ENCODE measurements at places on chromosomes 5 and 9.

DNA sequence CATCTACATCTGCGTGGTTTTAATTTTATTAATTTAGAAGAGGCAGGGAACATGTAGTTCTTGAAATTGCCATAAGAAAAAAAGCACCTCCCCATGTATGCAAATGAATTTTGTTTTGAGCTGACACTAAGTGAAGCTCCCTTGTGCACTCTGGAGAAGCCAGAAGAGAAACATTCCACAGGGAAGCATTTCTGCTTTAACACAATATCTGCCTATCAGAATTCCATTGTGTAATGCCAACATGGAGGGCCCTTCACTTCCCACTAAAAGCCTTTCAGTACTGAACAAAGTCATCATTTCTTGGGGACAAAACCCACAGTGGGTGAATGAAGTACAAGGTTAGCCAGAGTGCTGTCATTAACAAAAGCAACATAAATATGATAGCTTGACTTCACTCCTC, 59.7 kb downstream of the PRELID2 start:
- H3K36me3 ChIP-seq, result no peaks in the 10 kb centered on the region
- H3K4me1 ChIP-seq, result no peaks in the 10 kb centered on the region

GRCh38 chr5:165616490-165617405, 2111.3 kb downstream of the MAT2B start:
- H3K27me3 ChIP-seq, result no peaks in the 10 kb centered on the region
- H3K27ac ChIP-seq, result no peak overlapping the region
- H3K36me3 ChIP-seq, result no peaks in the 10 kb centered on the region
- no peak for DNase-seq

- no peak overlapping the region for H3K27ac ChIP-seq
- no peak overlapping the region for H3K4me3 ChIP-seq
- DNase-seq, result no peak
- no peaks in the 10 kb centered on the region for H3K36me3 ChIP-seq
Measured at GRCh38 chr9:2267181-2267745, 252.1 kb downstream of the SMARCA2 start.

GRCh38 chr9:34408173-34408572, 31.5 kb upstream of the MYORG start:
- no peak overlapping the region for H3K27ac ChIP-seq
- H3K36me3 ChIP-seq, result no peaks in the 10 kb centered on the region
- no peaks in the 10 kb centered on the region for H3K27me3 ChIP-seq
- H3K4me1 ChIP-seq, result no peaks in the 10 kb centered on the region

GRCh38 chr9:91856419-91856818, 93.6 kb downstream of the ROR2 start:
- H3K27me3 ChIP-seq, result no peaks in the 10 kb centered on the region
- DNase-seq, result no peak
- no peaks in the 10 kb centered on the region for H3K36me3 ChIP-seq
- no peak overlapping the region for H3K4me3 ChIP-seq
- no peaks in the 10 kb centered on the region for H3K4me1 ChIP-seq

DNA sequence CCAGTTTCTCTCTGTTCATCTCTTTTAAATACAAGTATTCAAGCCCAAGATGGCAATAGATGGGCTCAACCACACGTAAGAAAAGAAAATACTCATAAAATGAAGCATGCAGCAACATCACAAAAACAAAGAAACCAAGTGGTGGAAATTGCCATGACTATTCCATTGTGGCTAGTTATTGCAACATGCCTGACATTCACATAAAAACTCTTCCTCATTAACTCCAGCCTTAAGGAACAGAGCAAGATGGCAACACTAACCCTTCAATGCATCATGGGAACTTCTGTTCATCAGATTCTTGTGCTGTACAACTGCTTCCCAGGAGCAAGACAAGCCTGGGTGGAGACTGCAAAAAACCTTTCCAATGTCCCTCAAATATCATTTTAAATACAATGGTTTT, 1.4 kb upstream of the GLIS3 start:
- no peak overlapping the region for H3K4me3 ChIP-seq
- DNase-seq, result no peak
- peaks cover 41% of the 10 kb centered on the region for H3K27me3 ChIP-seq
- no peak overlapping the region for H3K27ac ChIP-seq

GRCh38 chr5:138996120-138996519, 121.0 kb upstream of the LRRTM2 start:
- no peak overlapping the region for H3K27ac ChIP-seq
- DNase-seq, result no peak
- no peaks in the 10 kb centered on the region for H3K27me3 ChIP-seq

DNA sequence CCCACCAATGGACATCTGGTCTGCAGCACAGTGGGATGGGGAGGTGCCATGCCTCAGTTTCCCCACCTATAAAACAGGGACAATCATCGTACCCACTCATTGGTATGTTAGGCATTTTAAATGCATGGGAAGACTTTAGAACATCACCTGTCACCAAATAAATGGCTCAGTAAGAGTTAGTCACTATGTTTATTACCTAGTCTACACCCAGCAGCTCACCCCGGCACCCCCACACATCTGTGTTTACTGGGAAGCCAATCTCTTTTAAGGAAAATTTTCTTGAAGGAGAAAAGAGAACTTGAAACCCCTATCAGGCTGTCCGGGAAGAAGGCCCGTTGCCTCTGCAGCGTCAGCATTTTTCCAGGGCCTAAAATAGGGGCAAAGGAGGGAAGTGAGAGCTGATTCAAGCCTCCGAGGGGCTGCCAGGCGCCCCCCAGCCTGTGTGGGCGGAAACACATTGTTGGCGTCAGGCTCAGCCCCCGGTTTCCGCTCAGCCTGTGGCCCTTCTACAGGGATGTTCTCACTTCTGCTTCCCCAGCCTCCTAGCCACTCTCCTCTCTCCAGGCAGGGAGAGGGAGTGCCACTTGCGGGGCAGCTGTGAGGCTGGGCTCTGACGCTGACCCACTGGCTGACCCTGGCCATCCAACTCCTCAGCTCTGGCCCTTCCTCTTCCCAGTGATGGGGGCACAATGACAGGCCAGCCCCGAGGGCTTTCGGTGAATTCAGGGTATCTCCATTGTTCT, 4.6 kb downstream of the CSF1R start:
- H3K36me3 ChIP-seq, result no peaks in the 10 kb centered on the region
- no peak overlapping the region for H3K4me3 ChIP-seq
- peaks cover 3% of the 10 kb centered on the region for H3K4me1 ChIP-seq
- DNase-seq, result no peak

DNA sequence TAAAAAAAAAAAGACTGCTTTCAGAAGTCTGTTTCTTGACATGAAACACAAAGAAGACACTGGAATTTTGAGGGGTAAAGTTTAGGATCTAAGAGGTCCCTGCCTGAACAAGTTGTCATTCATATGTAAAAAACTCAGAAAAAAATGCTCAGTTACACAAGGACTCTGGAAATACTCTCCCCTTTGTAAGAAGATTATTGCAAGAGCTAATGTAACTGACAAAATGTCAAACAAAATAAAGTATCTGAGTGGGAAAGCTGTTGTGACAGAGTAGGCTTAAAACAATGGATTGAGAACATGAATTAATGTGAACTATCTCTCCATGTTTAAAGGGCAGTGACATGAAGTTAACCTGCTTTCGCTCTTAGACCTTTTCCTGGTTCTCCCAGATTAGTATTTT, 416.7 kb upstream of the TYRP1 start:
- H3K27me3 ChIP-seq, result no peaks in the 10 kb centered on the region
- no peak overlapping the region for H3K4me3 ChIP-seq
- no peak overlapping the region for H3K27ac ChIP-seq
- DNase-seq, result no peak
- no peaks in the 10 kb centered on the region for H3K36me3 ChIP-seq
- no peaks in the 10 kb centered on the region for H3K4me1 ChIP-seq

DNA sequence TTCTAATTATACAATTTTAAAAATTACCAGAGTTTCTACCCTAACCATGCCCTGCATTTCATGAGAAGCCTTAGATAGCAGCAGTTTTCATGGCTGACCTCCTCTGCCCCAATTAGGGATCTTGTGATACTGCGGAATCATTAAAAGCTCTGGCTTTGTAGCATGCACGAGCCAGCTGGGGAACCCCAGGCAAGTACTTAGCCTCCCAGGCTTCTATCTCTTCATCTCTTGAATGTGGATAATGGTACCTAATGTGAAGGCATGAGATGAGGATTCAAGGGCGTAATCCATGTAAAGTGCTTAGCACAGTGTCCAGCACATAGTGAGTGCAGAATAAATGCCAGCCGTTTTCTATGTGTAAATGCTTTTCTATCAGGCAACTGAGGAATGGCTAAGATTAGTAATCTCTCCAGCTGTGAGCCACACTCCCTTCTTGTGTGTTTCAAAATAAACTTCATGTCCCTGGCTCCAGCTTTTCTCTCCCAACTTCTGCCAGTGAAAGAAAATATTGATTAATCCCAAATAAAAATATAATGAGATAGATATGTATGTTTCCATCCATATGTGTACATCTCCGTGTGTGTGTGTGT, 88.4 kb downstream of the APBA1 start:
- H3K4me1 ChIP-seq, result peaks cover 12% of the 10 kb centered on the region
- H3K27me3 ChIP-seq, result no peaks in the 10 kb centered on the region
- H3K4me3 ChIP-seq, result no peak overlapping the region
- no peak for DNase-seq

- no peak overlapping the region for H3K4me3 ChIP-seq
- H3K36me3 ChIP-seq, result no peaks in the 10 kb centered on the region
- H3K27me3 ChIP-seq, result no peaks in the 10 kb centered on the region
- no peaks in the 10 kb centered on the region for H3K4me1 ChIP-seq
Measured at GRCh38 chr9:97459326-97459725, 42.1 kb upstream of the TMOD1 start.

- no peaks in the 10 kb centered on the region for H3K4me1 ChIP-seq
- H3K27me3 ChIP-seq, result no peaks in the 10 kb centered on the region
- no peak overlapping the region for H3K27ac ChIP-seq
Measured at GRCh38 chr5:53856506-53856905, 296.1 kb downstream of the NDUFS4 start.

DNA sequence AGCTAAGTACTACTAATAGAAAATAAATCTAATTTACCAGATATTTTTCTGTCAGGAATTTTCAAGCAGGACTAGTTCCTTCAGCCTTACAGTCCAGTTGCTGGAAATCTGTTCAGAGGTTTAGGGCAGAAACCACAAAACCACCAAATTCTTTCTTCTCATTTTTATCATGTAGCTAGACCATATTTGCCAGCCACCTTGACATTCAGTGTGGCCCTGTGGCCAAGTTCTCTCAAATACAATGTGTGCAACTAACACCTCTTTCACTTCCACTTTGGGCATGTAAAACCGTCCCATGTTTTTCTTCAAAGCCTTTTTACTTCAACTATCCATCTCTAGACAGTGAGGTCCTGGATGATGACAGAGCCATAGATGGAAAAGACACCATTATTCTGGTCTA, 1133.2 kb upstream of the CDH18 start:
- H3K4me3 ChIP-seq, result no peak overlapping the region
- DNase-seq, result no peak
- no peak overlapping the region for H3K27ac ChIP-seq
- no peaks in the 10 kb centered on the region for H3K36me3 ChIP-seq
- no peaks in the 10 kb centered on the region for H3K27me3 ChIP-seq
- H3K4me1 ChIP-seq, result no peaks in the 10 kb centered on the region

DNA sequence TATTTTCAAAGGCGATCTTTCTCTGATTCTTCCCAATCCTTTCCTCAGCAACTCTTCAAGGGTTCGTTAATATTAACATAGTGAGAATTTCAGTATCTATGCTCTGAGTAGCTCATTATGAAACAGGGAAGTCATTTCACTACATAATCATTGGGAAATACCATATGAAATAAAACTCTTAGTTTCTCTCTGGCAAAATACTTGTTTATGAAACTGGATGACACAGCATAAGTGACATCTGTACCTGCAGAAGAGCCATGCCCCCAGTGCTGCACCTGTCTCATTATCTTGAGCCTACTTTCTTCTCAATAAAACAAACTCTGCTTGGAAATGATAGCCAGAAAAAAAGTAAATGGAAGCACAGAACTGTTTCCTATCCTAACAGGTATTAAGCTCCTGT, 33.8 kb upstream of the OTULIN start:
- DNase-seq, result no peak
- no peak overlapping the region for H3K27ac ChIP-seq
- no peaks in the 10 kb centered on the region for H3K36me3 ChIP-seq
- no peaks in the 10 kb centered on the region for H3K27me3 ChIP-seq
- H3K4me3 ChIP-seq, result no peak overlapping the region

DNA sequence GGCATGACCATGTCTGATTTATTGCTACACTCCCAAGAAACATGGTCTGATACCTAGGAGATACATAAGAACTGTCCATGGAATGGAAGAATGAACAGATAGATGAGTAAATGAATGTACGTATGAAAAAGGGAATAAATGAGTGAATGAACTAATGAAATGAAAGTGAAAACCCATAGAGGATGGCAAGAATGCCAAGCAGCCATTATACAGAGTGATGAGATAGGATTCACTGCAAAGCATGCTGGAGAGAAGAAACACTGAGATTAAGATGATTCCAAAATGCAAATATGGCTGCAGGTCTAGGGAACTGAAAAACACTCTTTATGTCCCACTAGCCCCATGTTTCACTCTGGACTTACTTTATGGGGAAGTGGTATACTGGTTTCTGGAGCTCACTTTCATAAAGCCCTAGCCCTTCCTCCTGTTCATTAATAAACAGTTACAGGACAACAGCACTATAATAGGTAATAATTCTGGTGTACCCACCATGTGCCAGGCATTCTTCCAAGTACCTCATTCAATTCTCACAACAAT, 170.3 kb upstream of the RAD23B start:
- no peak for DNase-seq
- no peak overlapping the region for H3K27ac ChIP-seq
- H3K36me3 ChIP-seq, result no peaks in the 10 kb centered on the region
- H3K27me3 ChIP-seq, result no peaks in the 10 kb centered on the region

DNA sequence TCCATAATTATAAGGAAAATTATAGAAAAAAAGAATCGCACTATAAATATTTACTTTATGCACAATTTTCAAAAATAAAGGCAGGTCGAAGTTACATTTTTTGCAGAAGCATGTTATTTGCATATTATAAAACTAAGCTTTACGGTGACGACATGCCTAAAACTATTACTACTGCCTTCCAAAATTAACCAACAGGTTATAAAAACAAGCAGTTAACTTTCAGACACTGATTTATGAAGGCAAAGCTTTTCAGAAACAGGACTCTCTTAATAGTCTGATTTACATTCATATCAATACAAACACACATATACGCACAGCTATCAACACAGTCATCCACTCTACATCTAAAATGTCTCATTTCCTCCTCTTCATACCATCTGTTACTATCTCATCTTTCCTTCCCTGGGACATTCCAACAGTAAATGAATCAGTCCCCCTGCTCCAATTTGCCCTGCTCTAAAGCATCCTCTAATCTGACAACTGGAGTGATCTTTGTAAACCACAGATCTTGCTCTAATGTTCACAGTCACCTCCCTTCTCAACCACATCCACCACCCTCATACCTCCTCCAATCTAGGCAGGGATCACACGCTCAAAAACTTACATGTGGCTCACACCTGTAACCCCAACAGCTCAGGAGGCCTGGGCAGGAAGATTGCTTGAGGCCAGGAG, 21.6 kb downstream of the FBXW11 start:
- no peak overlapping the region for H3K4me3 ChIP-seq
- H3K27me3 ChIP-seq, result no peaks in the 10 kb centered on the region
- H3K36me3 ChIP-seq, result peaks cover 51% of the 10 kb centered on the region
- peaks cover 17% of the 10 kb centered on the region for H3K4me1 ChIP-seq
- DNase-seq, result peak; percentile 64
- H3K27ac ChIP-seq, result peak overlapping the region; percentile 43

All from T-helper 2 cell treated with Interferon-gamma antibody and Interleukin-4, amounts not matched to agents 5 μg/mL and 100 μg/mL, for 36 hours (primary cell).